Heart left ventricle (tissue), 16 donors: ENCODE measurements at places on chromosomes 12 and 14. TPM values are rescaled to one million over a fixed set of nuclear protein-coding genes. Genes with fewer than 3 reads are reported as not detected.

GLIPR1L2 gene
- 1.5 TPM for total RNA-seq

PLBD1 gene
- total RNA-seq, result 35.6 TPM

PLCZ1 gene
- total RNA-seq, result 0.61 TPM

C1S gene
- 59.2 TPM for total RNA-seq

RHOJ gene
- 26.0 TPM for total RNA-seq

ANO2 gene
- 14.1 TPM for total RNA-seq

ANO4 gene
- 0.33 TPM for total RNA-seq

CABP1 gene
- 9.1 TPM for total RNA-seq

HOXC12 gene
- not detected for total RNA-seq

FGF23 gene
- total RNA-seq, result not detected

TMEM132C gene
- total RNA-seq, result 0.05 TPM

FAM186B gene
- 0.41 TPM for total RNA-seq

PTPRO gene
- 0.96 TPM for total RNA-seq

CBLN3 gene
- total RNA-seq, result 0.38 TPM

TPPP2 gene
- total RNA-seq, result not detected

INHBE gene
- not detected for total RNA-seq

MANSC4 gene
- not detected for total RNA-seq

PLD4 gene
- not detected for total RNA-seq

PPP4R4 gene
- total RNA-seq, result 0.40 TPM

HVCN1 gene
- total RNA-seq, result 22.1 TPM

PLEKHD1 gene
- 0.20 TPM for total RNA-seq

TSPAN9 gene
- total RNA-seq, result 124 TPM

C12orf42 gene
- not detected for total RNA-seq

GPR135 gene
- 2.4 TPM for total RNA-seq

AMN gene
- total RNA-seq, result 0.36 TPM

INHBC gene
- total RNA-seq, result not detected

KRT85 gene
- total RNA-seq, result not detected

HOXC6 gene
- not detected for total RNA-seq

KCNMB4 gene
- 1.0 TPM for total RNA-seq

PTCSC3 gene
- total RNA-seq, result not detected

CCDC85C gene
- total RNA-seq, result 27.2 TPM
